ENCODE measurements at places on chromosomes 5 and 9. TPM values are rescaled to one million over a fixed set of nuclear protein-coding genes. Genes with fewer than 3 reads are reported as not detected.

DNA sequence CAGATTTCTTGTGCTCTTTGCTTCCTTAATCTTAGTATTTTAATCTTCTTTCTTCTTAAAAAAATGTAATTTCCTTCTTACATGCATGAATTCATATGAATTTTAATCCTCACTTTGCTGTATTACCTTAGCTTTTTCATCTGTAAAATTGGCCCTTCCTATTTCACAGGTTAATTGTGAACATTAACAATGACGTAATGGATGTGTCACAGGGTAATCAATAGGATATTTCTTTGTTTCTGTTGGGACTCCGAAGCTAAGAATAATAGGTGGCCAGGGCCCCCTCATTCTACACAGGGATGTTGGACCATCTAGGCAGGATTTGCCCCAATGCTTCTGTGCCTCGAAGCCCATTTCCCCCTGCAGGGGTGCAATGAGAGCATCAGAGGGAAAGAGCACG is 187.4 kb upstream of the NFIB start:
- no peak for DNase-seq

GRCh38 chr9:129594632-129595031 is 26.3 kb downstream of the C9orf50 start:
- DNase-seq: no peak

Gene BSPRY
- total RNA-seq: 55.7 TPM

DNA sequence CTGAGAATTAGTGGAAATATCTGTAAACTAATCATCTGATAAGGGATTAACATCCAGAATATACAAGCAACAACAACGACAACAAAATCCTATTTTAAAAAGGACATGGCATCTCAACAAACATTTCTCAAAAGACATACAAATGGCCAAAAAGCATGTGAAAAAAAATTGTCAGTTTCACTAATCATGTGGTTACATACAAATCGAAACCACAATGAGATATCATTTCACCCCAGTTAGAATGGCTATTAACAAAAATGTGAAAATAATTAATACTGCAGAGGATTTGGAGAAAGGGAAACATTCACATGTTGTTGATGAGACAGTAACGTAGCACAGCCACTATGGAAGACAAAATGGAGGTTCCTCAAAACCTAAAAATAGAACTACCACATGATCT is 69.5 kb downstream of the ERP44 start:
- no peak for DNase-seq

Gene IFNA2
- total RNA-seq: not detected

GRCh38 chr5:56328753-56329560 is 95.8 kb upstream of the ANKRD55 start:
- no peak for DNase-seq

Gene SH3TC2
- total RNA-seq: 2.2 TPM

- no peak for DNase-seq
Observed at GRCh38 chr5:95853490-95853889, 31.0 kb upstream of the GLRX start.

DNA sequence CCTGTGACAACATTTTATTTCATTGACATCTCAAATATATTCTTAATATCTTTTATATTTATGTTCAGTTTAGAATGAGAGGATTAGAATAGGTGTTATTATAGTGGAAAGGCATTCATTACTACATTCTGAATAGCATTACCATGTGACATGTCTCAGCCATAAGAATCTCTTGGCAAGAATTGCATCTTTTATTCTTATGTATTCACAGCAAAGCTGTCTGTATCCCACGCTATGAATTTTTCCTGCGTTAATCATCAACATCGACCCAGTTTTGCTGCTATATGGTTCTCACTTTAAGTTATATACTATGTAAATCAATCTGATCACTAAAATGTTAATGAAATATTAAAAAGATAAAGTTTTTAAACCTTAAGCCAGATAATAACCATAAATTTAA is 248.6 kb downstream of the TMEM232 start:
- DNase-seq: no peak

- DNase-seq: no peak
Observed at GRCh38 chr5:67623078-67623477, 426.5 kb upstream of the CD180 start.

Gene IFNA13
- not detected for total RNA-seq

Gene WWC1
- 0.54 TPM for total RNA-seq

DNA sequence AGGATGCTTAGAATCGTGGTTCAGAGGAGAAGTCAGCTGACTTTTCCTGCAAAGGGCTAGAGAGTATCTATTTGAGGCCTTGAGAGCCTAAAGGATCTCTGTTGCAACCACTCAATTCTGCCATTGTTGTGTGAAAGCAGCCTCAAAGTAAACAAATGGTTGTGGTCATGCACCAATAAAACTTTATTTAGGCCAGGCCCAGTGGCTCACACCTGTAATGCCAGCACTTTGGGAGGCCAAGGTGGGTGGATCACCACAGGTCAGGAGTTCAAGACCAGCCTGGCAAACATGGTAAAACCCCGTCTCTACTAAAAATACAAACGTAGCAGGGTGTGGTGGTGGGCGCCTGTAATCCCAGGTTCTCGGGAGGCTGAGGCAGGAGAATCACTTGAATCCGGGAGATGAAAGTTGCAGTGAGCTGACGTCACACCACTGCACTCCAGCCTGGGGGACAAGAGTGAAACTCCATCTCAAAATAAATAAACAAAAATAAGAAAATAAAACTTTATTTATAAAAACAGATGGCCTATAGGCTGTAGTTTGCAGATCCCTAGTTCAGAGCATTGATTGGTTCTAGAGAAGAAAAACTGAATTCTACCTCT is 135.9 kb upstream of the KLF4 start:
- no peak for DNase-seq

- no peak for DNase-seq
Observed at GRCh38 chr9:32875242-32875641, 91.9 kb downstream of the TMEM215 start.

DNA sequence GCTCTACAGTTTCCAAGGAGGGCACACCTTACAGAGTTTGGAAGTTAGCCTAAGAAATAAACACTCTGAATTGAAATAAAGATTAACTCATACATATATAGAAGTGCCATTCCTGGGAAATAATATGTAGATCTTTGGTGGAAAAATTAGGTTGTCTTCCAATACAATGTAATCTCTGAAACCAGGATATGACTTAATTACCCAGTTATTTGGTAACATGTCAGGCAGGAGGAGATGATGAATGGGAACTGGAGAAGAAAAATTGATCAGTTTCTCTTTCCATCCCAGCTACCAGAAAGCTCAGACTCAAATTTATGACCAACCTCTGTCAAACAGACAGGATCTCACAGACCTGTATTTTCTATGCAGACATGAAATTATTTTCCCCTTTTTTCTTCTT is 215.2 kb upstream of the SNX2 start:
- DNase-seq: no peak

DNA sequence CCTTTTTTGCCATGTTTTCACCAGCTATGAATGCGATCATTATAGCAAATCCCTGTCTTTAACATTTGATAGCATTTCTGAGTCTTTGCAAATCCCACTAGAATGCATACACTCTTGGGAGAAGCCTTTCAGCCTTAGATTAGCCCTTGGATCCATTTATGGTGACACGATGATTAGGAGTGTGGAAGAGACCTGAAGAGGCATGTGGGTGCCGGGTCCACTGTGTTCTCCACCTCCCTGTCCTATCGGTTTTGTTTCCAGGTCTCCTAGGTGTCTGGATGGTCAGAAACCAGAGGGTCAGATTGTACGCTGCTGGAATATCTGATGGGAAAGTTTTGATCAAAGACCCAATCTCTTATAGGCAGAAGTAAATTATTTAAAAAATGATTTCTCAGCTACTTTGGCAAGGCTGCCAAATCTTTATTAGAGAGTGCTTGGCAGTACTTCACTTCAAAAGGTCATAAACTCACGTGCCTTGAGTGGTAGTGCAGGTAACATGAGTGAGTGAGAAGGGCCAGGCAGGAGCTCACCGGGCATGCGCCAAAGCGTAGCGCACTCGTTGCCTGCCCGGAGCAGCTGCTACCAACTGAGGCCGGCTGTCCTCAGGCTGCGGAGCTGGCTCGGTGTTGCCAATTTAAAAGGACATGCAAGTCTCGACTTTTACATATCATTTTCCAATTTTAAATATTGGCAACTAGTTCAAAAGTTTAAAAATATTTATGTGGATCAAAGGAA is 51.3 kb downstream of the PCSK5 start:
- DNase-seq: no peak

DNA sequence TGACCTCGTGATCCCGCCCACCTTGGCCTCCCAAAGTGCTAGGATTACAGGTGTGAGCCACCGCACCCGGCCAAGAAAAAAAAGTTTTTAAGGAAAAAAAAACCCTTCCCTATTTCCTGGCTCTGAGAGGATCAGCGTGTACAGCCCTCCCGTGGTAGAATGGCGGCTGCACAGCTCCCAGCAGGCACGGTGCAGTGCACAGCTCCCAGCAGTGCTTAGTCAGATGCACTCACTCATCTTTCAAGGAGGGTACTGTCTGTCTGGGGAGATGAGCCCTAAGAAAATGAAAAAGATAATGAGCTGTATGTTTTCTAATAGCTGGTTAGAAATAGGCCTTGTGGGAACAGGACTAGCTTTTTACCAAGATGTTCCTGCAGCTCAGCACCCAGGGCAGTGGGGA is 36.7 kb upstream of the SLC2A8 start:
- no peak for DNase-seq

DNA sequence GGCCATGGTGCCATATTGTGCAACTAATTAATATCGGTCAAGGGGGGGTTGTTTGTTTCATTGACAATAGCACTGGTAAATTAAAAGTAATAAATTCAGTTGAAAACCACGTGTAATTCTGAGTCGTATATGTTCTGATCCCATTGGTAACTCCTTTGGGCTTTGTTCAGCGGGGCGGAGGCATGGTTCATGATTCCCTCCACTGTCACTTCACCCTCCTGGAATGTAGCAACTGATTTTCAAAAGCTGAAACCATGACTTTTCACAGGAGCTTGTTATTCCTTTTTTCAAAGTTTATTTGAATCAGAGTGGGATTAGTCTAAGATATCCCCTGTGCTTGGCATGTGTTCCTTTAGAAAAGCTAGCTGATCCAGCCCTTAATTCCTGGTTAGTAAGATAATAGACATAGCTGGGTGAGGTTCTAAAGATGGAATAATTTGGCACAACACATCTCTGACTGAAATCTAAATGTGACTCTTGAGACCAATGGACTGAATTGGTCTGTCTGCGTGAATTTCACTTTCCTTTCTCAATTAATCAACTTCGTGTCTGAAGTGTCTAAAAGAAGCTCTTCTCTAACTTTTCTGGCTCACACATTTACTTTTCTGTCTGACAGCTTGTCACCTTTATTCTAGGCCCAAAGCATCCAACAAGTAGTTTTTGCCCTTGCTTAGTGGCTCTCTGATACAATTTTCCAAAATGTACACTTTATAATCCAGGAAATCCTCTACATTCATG is 185.7 kb upstream of the VCAN start:
- DNase-seq: no peak

DNA sequence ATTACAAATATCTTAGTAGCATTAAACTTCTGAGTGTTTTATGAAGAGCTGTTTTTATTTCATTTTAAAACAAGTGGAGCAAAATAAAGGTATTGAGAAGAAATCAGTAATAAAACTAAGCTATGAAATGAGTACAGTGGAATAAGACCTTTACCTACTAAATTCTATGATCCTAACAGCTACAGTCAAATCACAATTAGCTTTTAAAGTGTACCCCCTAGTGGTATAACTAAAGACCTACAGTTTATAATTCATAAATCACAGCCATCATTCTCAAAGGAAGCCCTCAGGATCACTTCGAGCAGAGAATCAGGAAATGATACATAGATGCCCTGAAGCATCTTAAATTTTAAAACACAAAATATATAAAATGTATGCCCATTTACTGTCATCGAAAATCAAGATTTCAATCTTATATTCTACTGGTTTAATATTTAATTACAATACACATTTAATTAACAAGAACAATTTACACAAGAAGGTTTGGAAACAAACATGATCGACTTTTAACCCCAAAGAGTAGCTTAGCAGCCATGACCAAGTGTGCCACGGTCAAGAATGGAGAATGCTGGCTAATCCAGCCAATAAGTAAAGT is 12.3 kb downstream of the CCNH start:
- DNase-seq: peak; percentile 31

DNA sequence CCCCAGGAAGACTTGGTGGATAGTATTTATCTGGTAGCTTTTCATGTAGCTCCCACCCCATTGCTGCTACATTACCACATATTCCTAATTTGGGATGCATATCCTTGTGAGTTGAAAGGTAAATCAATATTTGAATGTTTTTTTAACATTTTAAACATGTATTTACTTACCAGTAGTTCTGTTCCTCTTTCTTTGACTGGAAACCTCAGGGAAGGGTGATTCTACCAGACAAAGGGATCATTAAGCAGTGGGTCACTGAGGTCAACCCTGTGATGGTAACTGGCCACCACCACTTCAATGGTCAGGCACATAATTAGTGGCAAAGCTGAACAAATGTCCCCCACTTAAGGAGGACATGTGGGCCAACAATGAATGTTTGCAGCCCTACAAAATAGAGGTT is 27.2 kb upstream of the KLF9 start:
- DNase-seq: no peak

DNA sequence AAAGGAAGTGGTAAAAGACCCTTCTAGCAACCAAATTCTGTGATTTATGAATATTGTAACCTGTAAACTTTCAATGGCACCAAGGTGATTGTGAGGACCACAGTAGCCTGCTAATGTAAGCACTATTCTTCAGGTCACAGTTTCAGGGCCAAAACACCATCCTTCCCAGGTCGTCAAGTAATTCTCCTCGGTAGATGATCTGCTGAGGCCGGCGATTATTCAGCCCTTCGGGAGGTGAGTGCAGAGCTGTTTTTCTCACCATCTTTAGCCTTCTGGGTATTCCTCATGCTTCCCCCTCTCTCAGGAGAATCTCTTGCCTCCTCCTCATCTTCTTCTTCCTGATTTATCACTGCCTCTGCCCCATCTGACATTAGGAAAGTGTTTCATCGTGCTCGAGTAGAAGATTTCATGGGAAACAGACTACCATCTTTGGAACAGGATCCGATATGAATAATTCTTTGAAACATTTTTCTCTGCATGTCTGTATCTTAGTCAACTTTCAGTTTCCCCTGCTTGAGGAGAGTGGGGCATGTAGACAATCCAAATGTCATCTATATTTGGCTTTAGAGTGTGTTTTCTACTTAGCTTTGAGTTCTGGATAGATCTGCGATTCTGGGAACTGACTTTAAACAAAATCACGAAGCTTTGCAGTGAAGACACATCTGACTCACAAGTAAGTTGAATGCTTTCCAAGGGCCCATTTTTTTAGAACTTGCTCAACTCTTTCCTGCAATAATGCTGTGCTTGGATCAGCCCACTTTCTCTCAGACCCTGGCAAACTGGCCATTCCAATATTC is 173.9 kb downstream of the AOPEP start:
- DNase-seq: no peak

GRCh38 chr5:107651325-107651724 is 19.4 kb downstream of the EFNA5 start:
- no peak for DNase-seq

Gene GABRB2
- under 0.01 TPM for total RNA-seq

Gene ENTREP1
- total RNA-seq: under 0.01 TPM

DNA sequence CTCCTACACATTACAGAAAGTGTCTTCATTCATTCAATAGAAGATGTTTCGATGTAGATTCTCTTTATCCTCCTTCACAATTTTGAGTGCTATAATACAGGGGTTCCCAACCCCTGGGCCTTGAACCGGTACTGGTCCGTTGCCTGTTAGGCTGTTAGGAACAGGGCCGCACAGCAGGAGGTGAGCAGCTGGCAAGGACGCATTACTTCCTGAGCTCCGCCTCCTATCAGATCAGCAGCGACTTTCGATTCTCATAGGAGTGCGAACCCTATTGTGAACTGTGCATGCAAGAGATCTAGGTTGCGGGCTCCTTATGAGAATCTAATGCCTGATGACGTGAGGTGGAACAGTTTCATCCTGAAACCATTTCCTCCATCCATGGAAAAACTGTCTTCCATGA is 153.0 kb upstream of the SMC2 start:
- DNase-seq: no peak
